Activated T-cell treated with anti-CD3 and anti-CD28 coated beads, Interleukin-2, amount 50 U/mL, for 48 hours (primary cell): ENCODE measurements at places on chromosomes 5 and 9.

DNA sequence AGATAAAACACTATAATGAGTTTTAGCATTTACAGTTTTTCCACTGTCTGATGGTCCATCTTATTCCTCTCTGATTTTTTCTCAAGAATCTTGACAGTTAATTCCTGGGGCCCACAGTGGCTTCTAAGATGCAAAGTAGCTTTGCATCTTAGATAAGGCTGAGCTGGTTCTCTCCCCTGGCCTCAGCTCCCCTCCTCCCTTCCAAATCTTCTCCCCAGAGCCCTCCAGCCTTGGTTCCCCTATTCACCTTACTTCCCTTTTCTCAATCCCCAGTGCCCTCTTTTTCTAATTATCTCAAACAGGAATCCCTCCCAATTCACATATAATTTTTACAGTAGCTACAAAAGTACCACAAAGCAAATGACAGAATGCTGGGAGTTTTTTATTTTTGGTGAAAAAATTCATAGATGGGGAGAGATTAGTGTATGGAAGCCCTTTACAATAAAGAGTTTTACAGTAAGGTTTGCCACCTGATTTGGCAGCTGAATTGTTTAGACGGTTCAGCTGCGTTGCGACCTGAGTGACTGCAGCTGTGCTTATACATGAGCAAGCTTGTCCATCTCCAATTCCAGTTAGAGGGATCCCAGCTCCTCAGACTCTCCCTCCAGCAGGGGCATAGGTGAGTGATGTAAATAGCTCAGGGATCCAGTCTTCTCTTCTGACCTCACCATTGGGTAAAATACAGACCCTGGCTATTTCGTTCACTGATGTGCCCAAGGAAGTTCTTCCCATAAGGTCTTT is 51.4 kb upstream of the CKMT2 start:
- no peak for DNase-seq

DNA sequence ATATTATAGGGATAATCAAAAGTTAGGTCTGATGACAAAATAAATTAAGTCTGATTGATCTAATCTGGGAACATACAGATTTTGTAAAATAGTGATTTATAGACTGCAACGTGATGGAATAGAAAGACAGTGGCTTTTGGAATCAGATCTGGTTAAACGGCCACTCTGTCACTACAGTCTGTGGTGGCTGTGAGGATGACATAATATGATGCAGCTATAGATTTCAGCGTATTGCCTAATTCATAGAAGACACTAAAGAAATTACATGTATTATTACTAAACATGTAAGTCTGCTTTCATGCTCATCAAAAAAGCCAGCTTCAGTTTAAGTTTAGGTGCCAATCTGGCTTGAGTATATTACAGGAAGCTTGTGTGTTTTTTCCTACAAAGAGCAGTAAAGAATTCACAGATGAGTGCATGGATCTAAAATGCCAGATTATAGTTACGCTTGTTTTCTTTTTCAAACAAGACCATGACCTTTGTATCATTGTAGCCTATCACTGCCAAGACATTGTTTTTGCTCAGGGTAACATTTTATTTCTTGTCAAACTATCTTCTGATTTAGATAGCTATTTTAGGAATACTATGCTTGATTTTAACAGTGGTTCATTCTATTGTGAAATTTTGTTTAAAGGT is 25.7 kb downstream of the CPEB4 start:
- DNase-seq: no peak

DNA sequence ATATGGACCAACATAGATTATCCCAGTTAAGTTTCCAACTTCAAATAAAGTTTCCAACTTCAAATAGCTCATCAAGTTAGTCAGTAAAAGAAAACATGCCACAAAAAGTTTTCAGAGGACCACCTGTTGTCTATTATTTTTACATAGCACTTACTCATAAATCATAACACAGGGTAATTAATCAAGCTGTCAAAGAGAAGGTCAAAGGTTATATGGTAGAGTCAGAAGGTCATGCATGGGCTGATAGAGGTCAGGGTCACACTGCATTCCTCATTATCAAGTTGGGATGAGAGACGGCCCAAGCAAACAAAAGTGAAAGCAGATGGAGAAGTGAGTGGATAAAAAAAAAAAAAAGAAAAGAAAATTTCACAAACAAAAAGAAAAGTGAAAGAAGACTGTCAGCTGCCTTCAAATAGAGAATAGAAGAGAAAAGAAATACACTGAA is 145.5 kb upstream of the POU5F2 start:
- no peak for DNase-seq

DNA sequence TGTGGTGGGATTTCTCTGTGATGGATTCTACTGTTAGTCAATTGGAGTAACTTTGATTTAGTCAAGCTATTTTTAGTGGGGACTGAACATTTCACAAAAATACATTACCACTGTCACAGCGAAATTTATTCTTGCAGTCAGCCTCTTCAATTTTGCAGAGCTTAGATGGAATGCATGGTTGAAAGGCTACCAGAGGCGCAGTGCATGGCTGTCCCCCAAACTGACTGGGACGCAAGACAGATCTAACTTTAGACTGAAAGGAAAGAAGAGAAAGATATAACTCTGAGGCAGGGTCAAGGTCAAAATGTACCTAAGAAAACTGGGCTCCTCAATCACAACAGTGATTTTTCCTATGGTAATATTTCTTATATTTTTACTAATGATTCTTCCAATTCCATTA is 13.7 kb downstream of the C6 start:
- DNase-seq: no peak

- DNase-seq: no peak
Measured at GRCh38 chr5:145682197-145682899, 152.8 kb downstream of the PRELID2 start.

DNA sequence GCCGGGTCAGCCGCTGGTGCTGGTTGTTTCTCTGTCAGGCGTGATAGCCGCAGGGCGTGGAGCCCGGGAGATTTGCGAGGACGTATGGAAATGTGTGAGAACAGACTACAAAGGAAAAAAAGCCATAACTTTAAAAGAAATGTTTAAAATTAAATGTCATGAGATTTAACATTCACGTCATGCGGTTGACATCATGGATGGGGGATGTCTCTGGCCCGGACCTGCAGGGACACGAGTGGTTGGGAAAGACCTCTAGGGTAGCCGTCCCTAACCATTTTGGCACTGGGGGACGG is 643 bp upstream of the RNF130 start:
- DNase-seq: no peak

- DNase-seq: no peak
Measured at GRCh38 chr5:134958755-134959154, 9.0 kb upstream of the CATSPER3 start.

DNA sequence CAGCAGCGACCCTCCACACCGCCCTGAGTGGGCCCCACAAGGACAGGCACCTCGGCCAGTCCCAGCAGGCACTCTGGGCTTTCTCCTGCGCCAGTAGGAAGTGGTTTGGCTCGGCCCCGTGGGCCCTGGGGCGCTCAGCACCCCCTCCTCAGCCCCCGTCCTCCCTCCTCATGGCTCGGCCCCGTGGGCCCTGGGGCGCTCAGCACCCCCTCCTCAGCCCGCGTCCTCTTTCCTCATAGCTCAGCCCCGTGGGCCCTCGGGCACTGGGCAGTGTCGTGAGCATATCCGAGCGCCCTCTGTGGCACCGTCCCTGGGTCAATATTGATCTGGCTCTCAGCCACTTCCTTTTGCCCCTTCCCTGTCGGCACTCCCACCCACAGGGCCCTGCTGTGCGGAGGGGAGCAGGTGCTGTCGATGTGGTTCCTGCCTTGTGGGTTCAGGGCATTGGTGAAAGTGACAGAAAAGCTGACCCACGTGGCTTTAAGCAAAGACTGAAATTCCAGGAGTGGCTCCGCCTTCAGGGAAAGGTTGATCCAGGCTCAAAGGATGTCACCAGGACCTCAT is 5.5 kb upstream of the SCGB3A1 start:
- DNase-seq: no peak

DNA sequence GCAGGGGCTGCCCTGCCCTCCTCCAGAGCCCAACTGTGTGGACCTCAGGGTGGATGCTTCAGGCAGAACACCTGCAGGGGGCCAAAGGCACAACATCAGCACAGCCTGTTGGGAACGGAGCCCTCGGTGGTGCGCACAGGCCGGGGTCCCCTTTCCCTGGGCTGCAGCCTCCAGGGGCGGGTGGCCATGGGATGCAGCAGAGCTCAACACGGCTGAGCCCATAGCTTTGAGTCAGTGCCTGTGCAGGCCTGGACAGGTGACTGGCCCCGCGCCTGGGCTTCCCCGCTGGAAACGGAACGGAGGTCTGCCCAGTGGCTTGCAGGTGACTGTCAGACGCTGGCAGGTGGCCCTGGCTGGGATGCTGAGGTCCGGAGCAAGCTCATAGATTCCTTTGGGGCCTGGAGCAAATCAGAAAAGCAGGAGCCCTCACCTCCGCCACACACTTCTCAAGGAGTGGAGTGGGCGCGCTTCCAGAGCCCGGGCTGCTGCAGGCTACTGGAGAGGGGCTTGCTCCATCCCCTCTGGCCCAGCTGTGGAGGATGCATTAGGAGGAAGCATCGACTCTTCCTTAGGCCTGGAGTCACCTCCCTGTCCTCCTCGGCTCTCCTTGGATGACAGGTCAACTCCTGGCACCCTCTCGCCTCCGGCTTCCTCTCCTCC is 69.8 kb upstream of the RNU6ATAC start:
- no peak for DNase-seq

- DNase-seq: peak; percentile 51
Measured at GRCh38 chr9:91948597-91949391, 1.2 kb downstream of the ROR2 start.

DNA sequence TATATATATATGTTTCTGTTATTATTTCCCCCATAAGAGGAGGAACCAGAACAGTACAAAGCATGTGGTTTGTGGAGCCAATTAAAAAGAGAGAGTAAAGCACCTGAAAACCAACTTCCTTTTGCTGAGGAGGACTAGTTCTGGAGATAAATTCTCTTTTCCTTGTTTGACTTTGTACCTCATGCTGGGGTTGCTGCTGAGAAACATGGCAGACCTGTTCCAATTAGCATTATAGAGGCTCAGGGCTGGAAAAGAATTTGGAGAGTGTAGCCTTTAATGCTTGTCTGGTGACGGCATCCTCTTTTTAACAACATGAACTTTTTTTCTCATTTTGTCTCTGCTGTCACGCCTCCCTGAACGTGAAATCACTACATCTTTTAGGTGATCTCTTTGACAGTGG is 32.8 kb upstream of the NMUR2 start:
- DNase-seq: no peak

GRCh38 chr9:133199648-133200321 is 9.3 kb downstream of the OBP2B start:
- peak; percentile 78 for DNase-seq

DNA sequence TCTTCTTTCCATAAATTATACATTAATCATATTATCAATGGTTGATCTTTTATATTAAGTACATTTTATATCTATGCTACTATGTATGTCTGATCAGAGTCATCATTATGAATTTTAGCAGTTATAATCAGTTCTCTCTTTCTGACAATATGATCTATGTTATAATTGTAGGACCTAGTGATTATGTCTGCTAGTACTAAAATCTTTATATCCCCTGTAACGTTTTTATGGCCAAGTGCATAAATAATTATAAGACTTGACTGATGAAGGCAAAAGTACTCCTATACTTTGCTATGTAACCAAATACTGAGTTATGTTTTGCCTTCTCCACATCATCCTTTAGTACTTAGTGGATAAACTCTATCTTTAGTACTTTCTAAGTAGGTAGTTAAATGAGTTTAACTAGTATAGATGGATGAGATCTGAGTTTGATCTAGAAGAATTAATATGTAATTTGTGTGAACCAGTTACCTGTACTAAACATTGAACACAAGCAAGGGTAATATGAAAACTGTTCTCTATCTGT is 75.4 kb downstream of the SLF1 start:
- DNase-seq: no peak
